Mucosa of descending colon (tissue), 3 donors: ENCODE measurements at places on chromosomes 11 and 22. TPM values are rescaled to one million over a fixed set of nuclear protein-coding genes. Genes with fewer than 3 reads are reported as not detected.

DNA sequence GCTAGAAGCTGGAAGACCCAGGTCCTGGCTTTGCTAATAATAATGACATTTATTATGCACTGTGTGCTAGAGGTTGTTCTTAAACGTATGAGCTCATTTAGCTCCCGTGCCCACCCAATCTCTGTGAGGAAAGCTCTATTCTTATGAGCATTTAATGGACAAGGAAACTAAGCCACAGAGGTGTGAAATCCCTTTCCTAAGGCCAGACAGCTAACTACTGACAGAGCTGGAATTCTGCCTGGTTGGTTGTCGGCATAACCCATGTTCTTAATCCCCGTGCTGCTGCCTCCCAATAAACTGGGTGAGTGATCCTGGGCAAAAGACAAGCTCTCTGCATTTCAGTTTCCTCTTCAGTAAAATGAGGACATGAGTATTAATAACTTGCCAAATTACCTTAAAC is 49.4 kb downstream of the SNX19 start:
- DNase-seq, result no peak

FAR1 gene
- 103 TPM for total RNA-seq

GRCh38 chr11:64095949-64096348 is 60.2 kb downstream of the FLRT1 start:
- no peak for DNase-seq

DNA sequence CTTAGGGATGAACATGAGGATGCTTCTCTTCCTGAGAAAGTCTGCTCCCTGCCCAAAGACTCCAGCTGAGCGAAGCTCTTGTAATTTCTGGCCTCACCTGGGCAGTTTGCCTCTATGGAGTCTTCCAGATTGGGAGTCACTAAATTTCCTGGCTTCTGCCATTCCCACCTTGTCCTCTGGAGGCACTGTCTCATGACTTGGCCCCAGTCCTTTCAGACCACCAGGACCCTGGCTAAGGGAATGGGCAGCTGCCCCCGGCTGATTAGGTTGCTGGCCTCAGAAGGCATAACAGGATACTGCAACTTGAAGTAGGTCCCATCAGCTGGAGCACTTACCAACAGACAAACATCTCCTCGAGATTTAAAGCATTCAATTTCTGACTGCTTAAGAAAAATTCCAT is 128.1 kb upstream of the SPON1 start:
- DNase-seq, result no peak

GRCh38 chr11:28797536-28797935 is 689.3 kb downstream of the METTL15 start:
- no peak for DNase-seq

FIBIN gene
- total RNA-seq, result 2.8 TPM

DNA sequence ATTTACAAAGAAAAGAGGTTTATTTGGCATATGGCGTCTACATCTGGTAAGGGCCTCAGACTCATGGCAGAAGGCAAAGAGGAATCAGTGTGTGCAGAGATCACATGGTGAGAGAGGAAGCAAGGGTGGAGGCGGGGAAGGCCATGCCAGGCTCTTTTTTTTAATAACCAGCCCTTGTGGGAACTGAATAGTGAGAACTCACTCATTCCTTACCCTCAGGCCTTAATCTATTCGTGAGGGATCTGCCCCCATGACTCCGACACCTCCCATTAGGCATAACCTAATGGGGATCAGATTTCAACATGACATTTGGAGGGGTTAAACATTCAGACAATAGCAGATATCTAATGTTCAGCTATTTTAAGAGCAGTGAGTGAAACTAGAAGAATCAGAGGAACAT is 55.7 kb downstream of the ATM start:
- DNase-seq, result no peak
